Putamen (tissue), 1 donor: ENCODE measurements at places on chromosomes 11 and 22.

- DNase-seq, result no peak
Measured at GRCh38 chr11:12137005-12137690, 26.8 kb downstream of the MICAL2 start.

DNA sequence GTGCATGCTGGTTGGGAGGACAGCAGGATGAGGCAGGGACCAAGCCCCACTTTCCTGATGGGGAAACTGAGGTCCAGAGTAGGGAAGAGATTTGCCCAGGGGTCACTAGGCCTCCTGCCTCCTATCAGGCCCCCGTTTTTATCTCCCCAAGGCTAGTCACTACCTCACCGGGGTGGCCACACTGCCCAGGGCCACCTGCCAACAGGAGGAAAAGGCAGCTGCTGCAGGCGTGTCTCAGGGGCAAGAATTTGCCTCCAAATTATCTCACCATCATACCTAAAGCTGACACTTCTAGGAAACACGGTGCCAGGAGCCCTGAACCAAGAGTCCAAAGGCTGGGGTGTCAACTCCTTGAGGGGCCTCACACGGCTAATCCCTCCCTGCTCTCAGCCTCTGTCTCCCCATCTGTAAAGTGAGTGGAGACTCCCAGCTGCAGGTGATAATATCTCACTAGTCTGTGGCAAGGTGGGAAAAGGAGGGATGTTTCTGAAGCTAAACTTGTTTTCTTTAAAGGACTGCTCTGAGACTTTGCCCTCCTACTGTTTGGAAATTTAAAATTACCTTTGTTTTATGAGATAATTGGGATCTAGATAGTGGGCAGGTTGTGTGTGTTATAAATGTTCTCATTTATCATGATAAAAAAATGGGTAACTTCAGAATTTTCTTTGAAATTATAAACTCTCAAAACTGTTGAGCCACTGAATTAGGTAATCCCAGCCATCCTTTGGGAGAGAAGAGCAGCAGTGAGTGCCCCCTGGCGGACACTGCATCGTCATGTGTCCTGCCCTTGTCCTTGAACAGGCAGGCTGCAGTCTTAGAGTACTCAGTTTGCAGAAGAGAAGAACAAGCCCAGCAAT is 60.0 kb downstream of the MYO7A start:
- peak; percentile 67 for DNase-seq

DNA sequence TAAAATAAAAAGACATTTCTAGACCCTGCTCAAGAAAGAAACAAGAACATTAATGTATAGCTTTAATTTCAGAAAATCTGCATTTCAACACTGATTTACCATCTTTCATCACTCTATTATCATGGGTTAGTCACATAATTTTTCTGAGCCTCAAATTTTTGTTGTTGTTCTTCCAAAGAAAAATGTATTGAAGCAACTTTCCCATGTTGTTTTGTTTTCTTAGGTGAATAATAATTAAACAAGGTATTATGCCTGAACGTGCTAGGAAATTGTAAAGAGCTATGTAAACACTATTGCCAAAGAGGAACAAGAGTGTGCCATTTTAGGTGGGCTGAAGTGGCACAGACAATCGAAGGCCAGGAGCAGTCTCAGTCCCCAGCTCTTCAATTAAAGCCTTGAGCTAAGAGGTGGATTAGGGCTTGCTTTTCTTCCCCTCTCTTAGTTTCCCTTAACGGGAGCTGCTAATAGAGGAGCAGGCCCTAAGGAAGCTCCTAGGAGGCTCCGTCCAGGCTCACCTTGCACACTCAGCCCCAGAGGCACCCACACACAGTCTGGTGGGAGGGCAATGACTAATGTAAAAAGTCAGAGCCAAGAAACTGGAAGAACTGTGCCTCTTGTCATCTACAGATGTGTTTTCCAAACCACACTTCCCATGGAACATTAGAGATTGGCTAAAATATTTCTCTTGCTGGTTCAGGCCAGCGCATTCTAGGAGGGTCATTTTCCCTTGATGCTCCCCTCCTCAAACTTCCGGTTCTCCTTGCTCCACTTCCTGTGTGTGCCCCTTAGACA is 8.8 kb upstream of the UBASH3B start:
- DNase-seq, result no peak

DNA sequence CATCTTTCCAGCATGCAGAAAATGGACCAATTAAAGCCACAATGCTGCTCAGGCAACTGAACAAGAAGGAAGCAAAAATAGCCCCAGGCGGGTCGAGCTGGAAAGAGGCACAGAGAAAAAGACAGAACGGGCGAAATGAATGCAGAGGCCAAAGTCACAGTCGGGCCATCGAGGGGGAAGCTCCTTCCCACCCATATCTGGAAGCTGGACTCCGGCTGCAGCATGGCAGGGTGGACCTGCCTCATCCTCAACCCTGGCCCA is 58.6 kb upstream of the PRDM11 start:
- no peak for DNase-seq

DNA sequence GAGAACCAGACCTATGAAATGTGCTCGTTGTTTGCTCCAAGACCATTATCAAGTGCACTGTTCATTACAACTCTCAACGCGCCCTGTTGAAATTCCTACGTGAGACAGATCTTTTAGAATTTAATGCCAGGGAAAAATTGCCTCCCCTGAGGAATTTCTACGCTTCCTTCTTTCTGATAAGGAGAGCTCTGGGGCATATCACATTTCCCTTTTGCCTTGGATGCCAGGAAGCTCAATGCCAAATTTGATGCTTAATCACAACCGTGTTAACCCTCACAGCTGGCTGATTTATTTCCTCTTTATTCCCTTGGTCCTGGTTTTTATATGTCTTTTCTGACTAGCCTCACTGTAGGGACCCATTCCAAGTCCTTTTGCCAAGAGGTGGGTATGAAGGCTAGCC is 109.4 kb downstream of the MICAL2 start:
- no peak for DNase-seq

GRCh38 chr22:43412808-43413795 is 1.3 kb downstream of the MPPED1 start:
- no peak for DNase-seq

DNA sequence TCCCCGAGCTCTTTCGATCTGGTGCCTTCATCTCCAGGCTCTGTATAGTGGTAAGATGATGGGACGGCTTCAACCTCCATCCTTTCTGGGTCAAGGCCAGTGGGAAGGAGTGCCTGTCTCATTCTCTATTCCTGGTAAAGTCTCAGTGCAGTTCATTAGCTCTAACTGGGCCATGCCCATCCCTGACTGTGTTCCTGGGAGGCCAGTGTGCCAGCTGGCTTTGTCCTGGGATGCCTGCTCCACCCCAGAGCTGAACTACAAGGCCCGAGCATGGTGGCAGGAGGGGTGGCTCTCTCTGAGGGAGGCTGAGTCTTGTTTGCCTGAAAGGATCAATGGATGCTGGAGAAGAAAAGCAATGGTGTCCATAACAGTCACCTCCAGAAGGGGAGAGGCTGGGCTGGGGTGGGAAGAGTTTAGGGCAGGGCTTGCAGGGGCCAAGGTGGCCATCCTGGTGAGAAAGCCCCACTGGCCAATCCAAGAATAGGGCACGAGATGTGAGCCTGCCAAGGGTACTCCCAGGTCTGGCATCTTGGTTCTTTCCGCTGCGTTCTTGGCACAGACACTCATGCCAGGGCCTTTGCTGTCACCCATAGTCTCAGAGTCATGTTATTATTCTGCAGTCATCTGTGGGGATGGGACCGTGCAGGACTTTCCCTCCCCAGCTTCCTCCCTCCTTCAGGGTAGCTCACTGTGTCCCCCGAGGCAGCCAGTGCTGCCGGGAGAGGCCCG is 60.1 kb downstream of the PARVB start:
- DNase-seq, result no peak

GRCh38 chr11:76910620-76911414 is 50.1 kb downstream of the ACER3 start:
- no peak for DNase-seq

GRCh38 chr11:78796956-78797355 is 222.3 kb upstream of the NARS2 start:
- DNase-seq, result no peak

DNA sequence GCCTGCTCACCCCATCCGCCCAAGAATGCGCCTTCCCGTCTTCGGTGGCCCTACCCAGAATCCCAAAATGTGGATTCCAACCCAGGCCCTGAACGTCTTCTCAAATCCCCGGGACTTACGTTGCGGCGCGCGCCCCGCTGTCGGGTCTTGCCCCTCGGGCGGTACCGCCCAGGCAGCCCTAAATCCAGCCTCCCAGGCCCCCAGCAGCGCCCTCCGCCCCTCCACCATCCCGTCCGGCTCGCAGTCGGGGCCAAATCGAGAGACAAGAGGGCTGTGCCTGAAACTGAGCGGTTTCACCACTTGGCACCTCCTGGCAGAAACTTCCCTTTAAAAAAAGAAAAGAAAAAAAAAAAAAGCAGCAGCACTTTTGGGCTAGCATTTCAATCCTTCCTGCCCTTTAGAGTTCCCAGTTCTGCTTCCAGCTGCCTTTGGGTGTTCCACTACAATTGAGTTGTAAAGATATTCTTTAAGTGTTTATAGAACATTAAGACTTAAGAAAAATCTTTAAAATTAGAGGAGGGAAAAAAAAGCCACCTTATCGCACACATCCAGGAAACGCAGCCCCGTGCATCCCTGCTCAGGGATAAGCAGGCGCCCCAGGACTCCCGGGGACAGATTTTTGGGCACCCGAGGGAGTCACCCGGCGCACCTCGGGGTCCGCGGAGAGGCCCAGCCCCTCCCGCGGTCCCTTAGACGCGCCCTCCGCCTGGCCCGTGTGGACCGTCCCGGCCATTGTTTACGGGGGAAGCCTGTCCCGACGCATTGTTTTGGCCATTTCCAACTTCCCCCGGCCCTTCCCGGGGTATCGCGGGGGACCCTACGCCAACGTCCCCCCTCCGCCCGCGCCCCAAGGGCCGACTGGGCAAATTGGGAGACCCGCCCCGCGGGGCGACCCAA is 57.6 kb downstream of the KCNJ4 start:
- DNase-seq, result no peak
